ENCODE measurements at places on chromosomes 7 and 10. TPM values are rescaled to one million over a fixed set of nuclear protein-coding genes. Genes with fewer than 3 reads are reported as not detected.

- DNase-seq = peak; percentile 72
Measured at GRCh38 chr10:71761105-71761511, 12.2 kb downstream of the VSIR start.

- no peak for DNase-seq
Measured at GRCh38 chr7:15801551-15801950, 115.1 kb upstream of the MEOX2 start.

GRCh38 chr10:127913368-127913759, 6.5 kb downstream of the PTPRE start:
- DNase-seq = no peak

DNA sequence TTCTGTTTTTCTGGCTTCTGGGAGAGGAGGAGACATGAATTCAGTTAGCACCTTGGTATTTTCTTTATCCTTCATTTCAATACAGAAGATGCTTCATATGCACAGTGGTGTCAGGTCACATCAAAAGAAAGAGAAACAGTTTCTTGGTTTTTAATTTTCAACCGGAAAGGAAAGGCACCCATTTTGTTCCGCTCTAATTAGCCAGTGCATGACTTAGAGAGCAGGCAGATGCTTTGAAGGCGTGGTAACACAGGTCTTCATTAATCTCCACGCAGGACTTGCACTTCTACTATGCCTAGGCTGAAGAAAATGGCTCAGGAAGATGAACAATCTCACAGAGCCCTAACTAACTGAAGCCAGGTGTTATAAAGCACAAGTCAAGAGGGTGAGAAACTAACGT, 70.4 kb upstream of the ATRNL1 start:
- no peak for DNase-seq

DNA sequence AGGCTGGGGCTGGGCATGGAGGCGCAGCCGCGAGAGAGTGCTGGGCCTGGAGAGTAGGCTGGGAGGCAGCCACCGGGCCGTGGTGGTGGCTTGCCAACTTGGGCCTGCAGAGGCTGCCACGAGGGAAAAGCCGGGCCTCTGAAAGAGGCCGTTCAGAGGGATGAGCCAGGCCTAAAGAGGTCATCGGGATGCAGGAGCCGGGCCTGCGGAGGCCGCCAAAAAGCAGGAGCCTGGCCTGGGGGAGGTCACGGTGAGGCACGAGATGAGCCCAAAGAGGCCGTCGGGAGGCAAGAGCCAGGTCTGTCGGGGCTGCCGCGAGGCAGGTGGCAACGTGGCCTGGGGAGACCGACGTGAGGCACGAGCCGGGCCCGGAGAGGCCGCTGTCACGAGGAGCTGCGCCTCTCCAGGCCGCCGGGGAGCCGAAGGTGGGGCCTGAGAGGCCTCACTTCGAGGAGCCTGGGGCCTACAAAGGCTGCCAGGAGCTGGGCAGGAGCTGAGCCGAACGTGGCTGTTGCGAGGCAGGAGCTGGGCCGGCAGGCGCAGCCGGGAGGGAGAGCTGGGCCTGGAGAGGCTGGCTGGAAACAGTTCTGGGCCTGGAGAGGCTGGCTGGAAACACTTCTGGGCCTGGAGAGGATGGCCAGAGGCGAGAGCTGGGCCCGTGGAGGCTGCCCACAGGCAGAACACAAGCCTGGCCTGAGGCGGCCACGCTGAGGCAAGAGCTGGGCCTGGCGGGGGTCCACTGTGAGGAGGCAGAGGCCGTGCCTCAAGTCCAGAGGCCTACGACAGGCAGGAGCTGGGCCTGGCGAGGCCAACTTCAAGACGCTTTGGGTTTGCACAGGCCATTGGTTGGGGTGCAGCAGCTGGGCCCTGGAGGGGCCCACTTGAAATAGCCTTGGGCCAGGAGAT, 24.6 kb downstream of the MDH2 start:
- no peak for DNase-seq

GRCh38 chr7:31079824-31080511, 27.9 kb downstream of the ADCYAP1R1 start:
- no peak for DNase-seq

- DNase-seq = no peak
Measured at GRCh38 chr10:76411729-76412435, 980.5 kb downstream of the LRMDA start.

- DNase-seq = no peak
Measured at GRCh38 chr10:96491303-96491702, 22.4 kb downstream of the TLL2 start.

DNA sequence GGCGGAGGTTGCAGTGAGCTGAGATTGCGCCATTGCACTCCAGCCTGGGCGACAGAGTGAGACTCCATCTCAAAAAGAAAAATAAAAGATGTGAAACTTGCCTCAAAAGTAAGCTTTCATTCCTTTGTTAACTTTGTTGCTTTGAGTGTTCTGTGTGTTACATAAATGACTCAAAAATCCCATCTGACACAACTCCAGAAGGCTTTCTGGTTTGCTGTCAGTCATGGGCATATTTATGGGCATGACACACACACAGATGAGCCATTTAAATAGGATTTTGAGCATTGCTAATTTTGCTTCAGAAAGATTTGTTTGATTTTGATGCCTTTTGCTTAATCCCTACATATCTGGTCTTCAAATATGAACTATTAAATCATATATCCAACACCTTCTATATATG, 82.6 kb downstream of the CACNB2 start:
- no peak for DNase-seq

- no peak for DNase-seq
Measured at GRCh38 chr7:33076737-33077136, 14.2 kb upstream of the NT5C3A start.

DNA sequence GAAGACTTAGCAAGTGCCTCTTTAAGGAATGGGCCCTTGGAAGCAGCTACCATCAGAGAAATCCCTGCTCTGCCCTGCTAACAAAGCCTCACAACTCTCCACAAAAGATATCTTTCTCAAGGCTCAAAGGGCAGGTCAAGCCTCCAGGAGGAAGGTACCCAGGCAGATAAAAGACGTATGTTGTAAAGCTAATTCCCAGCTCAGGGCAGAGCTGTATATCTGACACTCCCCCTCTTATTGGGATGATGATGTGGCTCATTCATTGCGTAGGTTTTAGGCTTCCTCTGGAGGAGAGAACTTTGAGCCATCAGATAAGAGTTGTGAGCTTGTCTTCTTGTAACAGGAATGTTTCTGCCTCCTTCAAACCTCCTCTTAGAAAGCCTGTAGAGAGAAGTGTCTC, 145.4 kb downstream of the CALN1 start:
- DNase-seq = no peak

DNA sequence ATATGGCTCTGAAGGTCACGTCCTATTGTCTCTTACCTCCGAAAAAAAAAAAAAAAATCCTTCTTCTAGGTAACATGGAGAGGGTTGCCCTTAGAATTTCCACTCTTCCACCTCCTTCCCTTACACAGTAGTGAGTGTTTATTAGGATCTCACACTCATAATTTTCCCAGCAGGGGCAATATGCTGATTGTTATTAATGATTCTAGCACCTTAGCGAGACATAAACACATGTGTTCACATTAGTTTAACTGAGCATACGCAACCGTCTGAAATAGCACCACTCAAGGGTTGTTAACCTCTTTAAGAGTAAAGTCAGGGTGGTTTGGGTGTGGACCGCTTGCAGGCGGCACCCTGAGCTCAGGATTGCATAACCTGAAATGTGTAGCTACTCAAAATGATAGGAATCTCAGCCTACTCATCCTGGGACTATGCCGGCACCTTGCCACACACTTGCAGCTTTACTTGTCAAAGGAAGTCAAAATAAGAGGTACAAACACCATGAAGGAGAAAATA, 52.2 kb downstream of the CPEB3 start:
- no peak for DNase-seq

DNA sequence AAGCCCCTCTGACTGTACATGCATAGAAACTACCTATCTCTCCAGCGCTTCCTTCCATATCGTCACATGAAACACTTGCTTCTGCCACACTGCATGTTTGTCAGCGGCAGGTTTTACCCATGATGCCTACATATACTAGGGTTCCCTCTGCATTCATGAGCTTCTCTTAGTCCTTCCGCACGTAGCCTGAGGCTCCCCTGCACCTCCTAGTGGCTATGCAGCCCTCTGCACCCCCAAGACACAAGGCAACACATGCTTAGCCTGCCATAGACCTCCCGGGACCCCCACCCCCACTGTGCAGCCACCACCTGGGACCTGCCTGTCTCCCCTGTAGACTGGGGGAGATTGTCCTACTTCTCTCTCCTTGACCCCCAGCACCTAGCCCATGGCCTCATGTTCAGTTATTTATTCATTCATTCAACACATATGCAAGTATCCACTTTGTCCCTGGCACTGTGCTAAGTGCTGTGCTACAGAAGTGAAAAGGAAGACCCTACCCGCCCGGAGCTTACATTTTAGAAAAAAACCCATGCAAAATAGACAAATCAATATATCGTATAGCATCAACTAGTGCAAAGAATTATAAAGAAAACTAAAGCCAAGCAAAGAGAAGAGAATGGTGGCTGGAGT, 23.5 kb downstream of the TMEM273 start:
- peak; percentile 46 for DNase-seq

- no peak for DNase-seq
Measured at GRCh38 chr7:153097511-153098201, 338.1 kb downstream of the ACTR3B start.

- DNase-seq = no peak
Measured at GRCh38 chr7:36232971-36233550, 80.0 kb downstream of the EEPD1 start.

GRCh38 chr10:23351926-23352519, 7.4 kb upstream of the C10orf67 start:
- no peak for DNase-seq

GRCh38 chr10:18157881-18158280, 17.7 kb downstream of the CACNB2 start:
- no peak for DNase-seq

DNA sequence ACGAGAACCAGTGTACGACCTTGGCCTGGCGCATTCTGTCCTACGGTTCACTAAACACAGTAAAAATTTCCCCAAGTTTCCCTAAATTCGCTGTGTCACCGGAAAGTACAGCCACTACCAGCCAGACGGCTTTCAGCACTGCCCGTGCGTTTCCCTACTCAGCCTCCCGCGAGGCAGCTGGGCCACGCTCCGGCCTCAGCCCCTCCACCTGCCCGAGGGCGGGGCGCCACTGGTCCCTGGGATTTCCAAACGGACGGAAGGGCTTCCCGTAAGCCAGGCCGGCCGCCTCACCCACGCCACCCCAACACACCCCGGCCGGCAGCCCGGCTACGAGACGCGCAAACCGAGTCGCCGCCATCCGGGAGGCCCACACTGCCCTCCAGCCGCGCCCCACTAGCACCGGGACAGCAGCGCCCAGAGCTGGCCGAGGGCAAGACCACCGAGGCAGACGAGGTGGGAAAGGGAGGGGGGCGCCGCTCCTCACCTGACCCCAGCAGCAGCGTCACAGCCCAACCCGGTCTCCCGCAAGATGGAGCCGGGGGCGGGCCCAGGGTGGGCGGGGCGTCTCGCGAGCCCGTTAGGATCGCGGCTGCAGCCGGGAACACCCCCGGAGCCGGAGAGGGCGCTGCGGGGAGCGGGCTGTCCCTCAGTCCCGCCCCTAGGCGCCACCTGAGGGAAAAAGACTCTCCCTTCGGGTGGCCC, at the start of gene ANXA7:
TSS of gene ANXA7 (minus strand) at position 531 of the 702 bp plus-strand sequence. CDS start 13,202 bp downstream, outside the sequence.
- peak; percentile 96 for DNase-seq

- DNase-seq = peak; percentile 88
Measured at GRCh38 chr10:97412891-97413304, 11.8 kb upstream of the RRP12 start.

GRCh38 chr7:143318661-143319060, 2.8 kb downstream of the CLCN1 start:
- DNase-seq = no peak

DNA sequence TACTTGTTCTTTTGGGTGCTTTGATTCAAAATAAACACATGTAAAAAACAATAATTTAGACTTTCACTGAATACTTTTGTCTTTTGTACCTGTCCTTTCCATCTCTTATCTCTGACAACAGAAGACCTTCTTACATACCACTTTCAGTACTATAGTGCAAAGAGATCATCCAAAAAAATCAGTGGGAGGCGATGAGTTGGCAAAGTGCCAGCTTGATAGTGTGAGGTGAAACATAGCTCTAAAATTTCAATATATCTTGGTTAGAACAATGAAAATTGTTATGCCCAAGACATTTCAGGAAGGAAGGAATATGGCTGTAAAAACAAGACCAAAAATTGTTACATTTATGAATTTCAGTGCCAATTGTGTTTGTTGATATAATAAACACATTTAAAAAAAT, 390.2 kb upstream of the COBL start:
- DNase-seq = no peak

DNA sequence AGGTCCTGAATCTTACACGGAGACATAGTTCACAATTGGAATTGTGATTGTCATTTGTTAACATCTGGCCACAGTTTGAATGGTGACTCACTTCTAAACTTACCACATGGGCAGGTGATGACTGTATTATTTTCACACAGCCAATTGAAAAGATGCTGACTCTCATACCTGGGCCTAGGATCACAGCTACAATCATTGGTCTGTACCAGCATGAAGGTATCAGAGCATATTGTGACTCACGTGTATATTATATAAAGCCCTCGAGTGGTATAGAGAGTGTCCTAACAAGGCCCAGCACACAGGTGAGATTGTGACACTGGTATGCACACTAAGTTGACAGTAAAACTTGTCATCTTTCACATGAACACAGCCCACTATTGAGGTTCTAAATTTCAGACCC, 9.4 kb upstream of the ZNF107 start:
- DNase-seq = no peak

DNA sequence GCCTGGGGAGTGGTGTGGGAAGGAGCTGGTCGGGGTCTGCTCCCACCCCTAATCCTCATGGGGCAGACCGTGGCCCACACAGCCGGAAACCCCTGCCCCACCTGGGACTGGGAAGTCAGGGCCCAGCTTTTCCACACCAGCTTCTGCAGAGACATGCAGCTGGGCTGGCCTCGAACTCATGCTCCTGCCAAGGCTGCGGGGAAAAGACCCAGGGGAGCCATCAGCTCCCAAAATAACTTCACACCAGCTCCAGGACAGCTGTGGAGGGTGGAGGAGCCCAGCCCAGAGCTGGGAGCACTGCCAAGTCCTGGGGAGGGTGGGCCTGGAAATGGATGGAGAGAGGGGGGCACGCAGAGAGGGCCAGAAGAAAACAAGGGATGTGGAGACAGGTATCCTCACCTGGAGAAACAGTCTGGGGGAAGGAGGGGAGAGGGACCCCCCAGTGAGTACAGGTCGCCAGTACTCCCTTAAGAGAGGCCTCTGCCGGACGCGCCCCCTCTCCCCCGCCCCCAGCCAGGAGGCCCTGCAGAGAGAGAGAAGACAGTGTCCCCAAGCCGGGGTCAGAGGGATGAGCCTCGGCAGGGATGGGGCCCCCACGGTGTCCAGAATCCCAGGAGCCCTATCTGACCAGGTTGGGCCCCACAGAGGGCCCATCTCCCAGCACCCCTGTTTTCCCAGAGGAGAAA, 11.5 kb upstream of the GRIFIN start:
- DNase-seq = no peak

- peak; percentile 25 for DNase-seq
Measured at GRCh38 chr7:963236-964078, 9.0 kb upstream of the ADAP1 start.

The LIPF gene
- total RNA-seq = not detected

The CAPZA2 gene
- 164 TPM for total RNA-seq

The PALD1 gene
- total RNA-seq = 0.69 TPM

The MYH16 gene
- not detected for total RNA-seq

The SCIN gene
- total RNA-seq = 0.36 TPM

The LDB3 gene
- 0.38 TPM for total RNA-seq

The CPA2 gene
- not detected for total RNA-seq

The GSTO2 gene
- total RNA-seq = 3.6 TPM

The GPNMB gene
- 0.38 TPM for total RNA-seq
